NCI-H524 (cell line): ENCODE measurements at places on chromosomes 7 and 10.

DNA sequence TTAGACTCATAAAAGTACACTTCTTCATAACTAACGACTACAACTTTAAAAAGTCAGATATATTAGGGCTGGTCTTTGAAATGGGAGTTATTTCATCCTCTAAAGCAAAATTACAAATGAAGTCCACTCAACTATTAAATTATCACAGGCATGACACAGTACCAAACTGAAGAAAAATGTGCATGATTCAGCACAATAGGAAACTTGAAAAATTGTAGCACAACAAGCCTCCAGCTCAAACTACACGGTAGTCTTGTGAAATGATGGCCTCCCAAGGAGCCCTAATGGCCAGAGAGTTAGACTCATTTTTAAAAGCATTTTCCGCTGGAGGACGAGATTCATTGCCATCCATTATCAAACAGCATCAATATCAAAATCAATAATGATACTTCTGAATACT, 76.4 kb downstream of the MAGI2 start:
- no peak for DNase-seq

GRCh38 chr10:101618871-101619270, 30.8 kb downstream of the DPCD start:
- no peak for DNase-seq

GRCh38 chr7:69398986-69399385, 199.3 kb upstream of the AUTS2 start:
- DNase-seq, result no peak

GRCh38 chr7:103141753-103142404, 7.0 kb downstream of the NAPEPLD start:
- no peak for DNase-seq

DNA sequence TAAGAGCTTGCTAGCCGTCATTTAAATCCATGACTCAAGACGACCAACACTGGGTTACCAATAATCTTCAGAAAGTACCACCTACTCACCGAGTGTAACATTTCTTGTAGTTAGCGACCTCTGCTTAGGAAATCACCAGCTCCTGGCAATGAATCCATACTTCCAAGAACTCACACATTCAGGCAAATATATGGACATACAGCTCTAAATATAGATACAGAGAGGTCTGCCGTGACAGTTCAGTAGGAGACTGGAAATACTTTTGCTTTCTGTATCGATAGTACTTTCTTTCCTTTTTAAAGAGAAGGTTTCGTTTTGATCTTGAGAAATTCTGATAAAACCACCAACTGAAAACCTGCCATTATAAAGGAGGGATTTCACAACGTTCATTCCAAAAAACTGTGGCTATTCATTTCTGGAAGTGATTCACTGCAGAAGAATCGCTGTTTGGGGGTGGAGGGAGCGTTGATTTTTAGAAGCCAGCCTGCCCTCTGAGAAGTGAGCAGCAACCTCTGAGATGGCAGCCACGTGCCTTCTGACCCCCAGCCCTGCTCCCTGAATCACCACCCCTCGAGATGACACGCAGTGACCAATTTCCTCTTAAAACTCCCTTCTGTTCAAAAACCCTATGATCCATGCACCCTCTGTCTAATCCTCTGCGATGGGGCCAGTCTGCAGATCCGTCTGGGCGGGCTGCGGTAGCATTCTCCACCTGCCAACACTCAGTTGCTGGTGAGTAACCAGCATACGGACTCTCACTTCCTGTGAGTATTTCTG, 179.0 kb upstream of the KLF14 start:
- no peak for DNase-seq

DNA sequence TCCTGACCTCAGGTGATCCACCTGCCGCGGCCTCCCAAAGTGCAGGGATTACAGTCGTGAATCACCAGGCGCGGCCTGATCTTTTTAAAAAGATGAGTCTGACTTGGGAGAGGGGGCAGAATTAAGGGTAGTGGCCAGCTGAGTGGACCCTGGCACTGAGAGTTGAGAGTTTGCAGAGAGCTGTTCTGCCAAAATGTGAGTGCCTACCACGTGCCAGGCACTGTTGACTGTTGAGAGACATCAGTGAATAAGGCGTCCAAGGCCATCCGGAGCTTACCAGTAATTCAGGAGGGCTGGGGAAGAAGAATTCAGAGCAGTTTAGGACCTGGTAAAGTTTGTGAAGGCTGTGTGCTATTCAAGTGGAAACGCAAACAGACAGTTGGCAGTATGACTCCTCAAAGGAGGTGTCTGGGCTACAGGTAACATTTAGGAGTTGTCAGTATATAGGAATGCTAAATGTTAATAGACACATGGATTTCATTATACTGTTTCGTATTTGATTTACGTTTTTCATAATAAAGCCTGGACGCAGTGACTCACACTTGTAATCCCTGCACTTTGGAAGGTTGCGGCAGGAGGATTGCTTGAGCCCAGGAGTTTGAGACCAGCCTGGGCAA, 1.5 kb downstream of the NIPSNAP2 start:
- DNase-seq, result no peak

DNA sequence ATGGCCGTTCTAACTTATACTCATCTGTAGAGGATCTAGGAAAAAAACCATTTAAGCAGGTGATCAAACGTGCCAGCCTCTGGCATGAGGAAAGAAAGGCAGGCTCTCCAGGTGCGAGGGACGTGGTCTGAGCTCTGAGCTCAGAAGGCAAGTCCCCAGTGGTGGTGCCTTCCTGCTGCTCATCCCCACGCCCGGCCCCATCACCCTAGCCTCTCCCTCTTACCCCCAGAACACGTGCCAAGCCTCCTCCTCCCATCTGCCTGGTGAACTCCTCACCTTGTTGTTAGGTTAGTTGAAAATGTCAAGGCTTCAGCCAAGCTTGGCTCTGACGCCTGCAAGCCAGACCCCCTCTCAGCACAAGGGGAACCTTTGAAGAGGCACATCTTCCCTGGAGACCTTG, 571.2 kb upstream of the MKI67 start:
- no peak for DNase-seq

GRCh38 chr10:89627830-89628229, 17.2 kb downstream of the PANK1 start:
- no peak for DNase-seq

DNA sequence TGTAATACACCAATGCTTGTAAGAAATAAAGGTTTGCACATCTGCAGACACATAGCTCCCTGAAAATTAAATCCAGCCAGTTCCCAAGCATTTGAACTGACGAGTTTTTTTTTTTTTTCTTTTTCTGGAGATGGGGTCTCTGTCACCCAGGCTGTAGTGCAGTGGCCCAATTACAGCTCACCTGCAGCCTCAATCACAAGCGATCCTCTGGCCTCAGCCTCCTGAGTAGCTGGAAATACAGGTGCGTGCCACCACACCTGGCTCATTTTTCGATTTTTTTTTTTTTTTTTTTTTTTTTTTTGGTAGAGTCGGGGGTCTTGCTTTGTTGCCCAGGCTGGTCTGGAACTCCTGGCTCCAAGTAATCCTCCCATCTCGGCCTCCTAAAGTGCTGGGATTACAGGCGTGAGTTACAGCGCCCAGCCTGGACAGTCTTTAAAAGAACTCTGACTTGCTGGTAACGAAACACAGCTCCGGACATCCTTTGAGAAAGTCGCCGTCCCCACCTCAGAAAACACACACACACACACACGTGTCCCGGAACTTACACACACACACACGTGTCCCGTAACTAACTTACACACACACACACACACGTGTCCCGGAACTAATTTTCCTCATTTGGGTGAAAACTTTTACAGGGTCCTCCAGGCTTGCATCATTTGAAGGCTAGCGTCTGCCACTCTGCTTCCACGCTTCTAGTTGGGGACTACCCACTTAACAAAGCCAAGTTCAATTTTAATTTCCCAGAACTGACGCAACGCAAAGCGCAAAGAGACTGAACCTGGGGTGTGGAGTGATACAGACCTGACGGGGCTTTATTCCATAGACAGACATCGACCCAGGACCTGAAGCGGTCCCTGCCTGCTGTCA, 18.6 kb downstream of the OCM2 start:
- DNase-seq, result no peak
